NCI-H1930 (cell line): ENCODE measurements at places on chromosomes 7 and 10.

- no peak for DNase-seq
Measured at GRCh38 chr10:64334084-64334483, 812.9 kb downstream of the REEP3 start.

- no peak for DNase-seq
Measured at GRCh38 chr10:103748020-103748419, 107.4 kb downstream of the SH3PXD2A start.

DNA sequence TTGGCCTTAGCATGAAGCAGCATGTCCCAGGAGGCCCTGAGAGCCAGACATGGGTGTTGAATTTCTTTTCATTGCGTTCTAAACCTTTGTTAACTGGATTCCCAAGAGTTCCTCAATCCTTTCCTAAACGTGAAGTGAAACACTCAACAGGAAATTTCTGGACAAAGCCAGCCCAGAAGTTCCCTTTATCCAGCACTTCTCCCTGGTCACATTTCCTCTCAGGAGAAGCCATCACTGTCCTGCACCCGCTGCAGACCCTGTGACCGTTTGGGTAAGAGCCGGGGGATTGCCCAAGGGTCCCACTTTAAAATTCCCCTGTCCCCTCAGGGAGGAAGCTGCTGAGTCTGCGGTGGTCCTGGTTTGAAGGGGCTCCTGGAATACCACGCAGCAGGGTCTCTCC is 88.0 kb upstream of the ZPBP start:
- no peak for DNase-seq

DNA sequence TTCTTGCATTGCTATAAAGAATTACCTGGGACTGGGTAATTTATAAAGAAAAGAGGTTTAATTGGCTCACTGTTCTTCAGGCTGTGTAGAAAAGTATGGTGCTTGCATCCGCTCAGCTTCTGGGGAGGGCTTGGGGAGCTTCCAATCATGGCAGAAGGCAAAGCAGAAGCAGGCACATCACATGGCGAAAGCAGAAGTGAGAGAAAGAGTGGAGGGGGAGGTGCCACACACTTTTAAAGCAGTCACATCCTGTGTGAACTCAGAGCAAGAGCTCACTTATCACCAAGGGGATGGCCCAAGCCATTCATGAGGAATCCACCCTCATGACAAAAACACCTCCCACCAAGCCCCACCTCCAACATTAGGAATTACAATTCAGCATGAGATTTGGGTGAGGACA is 303.5 kb downstream of the OTUD1 start:
- DNase-seq: no peak

DNA sequence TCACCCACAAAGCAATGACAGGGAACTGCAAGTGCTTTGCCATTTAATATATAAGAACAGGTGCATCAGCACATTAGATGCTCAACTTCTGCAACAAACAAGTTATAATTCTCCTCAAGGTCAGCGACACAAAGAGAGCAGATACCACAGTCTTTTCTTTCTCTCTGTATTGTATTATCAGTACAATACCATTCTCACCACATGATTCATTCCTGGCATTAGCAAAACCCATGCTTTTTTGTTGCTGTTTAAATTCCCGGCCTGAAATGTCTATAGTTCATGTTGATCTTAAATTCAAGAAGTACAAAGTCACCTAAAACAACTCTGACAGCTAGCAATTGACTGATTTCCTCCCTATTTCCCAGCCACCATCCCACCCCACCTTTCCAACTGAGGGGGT is 111.8 kb upstream of the FEZF1 start:
- no peak for DNase-seq

DNA sequence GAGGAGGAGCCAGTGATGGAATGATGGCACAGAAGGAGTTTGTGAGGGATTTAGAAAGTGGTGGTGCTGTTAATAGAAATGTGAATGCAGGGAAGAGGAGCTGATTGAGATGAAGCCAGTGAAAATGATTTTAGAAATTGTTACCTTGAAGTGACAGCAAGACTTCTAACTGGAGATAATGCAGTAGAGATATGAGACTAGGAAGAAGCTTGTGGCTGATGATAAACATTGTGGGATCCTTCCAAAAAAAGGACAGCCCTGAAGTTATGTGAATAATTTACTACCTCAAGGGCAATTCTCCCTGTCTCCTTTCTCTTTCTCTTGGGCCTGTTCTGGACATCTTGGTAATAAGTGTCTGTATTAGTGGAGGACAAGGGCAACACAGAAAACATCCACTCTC is 138.6 kb downstream of the LSMEM1 start:
- no peak for DNase-seq

DNA sequence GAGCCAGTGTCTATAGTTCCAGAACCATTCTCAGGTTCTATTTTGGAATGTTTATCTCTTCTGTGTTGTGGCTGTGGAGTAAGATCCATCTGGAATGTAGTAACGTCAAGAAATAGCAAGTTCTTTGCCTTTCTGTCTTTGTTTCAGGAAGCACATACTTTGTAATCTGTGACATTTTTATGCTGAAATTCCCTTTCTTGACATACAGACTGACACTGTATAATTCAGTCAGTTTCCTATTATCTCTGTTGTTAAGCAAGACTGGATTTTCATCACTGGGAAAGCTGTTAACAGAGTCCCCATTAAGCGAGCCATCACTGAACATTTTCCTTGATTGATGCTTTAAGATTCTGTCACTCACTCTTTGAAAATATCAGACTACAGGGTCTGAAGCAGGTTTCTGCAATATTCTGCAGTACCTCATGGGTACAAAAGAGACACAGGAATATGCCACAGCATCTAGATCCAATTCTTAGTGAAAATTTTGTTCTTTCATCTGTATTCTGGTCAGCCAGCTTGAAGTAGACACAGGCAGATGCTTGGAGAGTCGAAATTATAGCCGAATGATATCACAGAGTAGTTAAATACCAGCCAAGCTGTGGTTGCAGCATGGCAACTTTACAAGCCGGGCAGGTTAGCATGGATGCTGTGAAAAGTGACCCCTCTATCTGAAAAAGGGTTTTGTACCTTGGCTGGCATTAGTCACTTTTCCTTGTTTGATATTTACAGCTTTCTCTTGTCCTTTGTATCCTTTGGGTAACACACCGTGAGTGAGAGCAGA is 62.6 kb downstream of the CACNB2 start:
- DNase-seq: no peak

DNA sequence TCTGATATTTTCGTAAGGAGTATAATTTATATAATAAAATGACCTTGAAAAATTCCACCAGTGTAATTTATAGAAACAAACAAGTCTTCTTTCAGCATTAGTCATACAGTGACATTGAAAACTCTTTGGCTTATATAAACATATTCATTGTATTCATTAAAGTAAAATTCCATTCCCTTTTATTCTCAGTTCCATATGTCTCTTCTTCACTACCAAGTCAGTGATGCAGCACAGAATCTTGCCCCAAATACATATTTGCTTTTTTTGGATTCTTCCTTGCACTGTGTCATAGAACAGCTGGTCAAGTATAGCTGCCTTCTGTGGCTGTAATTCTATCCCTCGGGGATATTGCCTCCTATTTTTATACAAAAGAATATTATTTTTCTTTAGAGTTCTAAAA is 884.5 kb upstream of the POT1 start:
- DNase-seq: no peak

- no peak for DNase-seq
Measured at GRCh38 chr10:123518765-123519164, 147.4 kb upstream of the GPR26 start.

DNA sequence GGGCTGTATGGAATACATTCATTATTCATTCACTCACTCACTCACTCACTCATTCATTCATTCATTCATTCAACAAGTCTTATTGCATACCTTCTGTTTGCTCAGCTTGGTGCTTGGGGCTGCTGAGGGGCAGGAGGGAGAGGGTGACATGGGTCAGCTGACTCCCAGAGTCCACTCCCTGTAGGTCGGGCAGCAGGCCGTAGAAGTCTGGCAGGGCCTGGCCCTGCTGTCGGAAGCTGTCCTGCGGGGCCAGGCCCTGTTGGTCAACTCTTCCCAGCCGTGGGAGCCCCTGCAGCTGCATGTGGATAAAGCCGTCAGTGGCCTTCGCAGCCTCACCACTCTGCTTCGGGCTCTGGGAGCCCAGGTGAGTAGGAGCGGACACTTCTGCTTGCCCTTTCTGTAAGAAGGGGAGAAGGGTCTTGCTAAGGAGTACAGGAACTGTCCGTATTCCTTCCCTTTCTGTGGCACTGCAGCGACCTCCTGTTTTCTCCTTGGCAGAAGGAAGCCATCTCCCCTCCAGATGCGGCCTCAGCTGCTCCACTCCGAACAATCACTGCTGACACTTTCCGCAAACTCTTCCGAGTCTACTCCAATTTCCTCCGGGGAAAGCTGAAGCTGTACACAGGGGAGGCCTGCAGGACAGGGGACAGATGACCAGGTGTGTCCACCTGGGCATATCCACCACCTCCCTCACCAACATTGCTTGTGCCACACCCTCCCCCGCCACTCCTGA is 2.4 kb downstream of the EPO start:
- DNase-seq: no peak

GRCh38 chr10:93198401-93199131 is 124.9 kb downstream of the CYP26A1 start:
- no peak for DNase-seq

DNA sequence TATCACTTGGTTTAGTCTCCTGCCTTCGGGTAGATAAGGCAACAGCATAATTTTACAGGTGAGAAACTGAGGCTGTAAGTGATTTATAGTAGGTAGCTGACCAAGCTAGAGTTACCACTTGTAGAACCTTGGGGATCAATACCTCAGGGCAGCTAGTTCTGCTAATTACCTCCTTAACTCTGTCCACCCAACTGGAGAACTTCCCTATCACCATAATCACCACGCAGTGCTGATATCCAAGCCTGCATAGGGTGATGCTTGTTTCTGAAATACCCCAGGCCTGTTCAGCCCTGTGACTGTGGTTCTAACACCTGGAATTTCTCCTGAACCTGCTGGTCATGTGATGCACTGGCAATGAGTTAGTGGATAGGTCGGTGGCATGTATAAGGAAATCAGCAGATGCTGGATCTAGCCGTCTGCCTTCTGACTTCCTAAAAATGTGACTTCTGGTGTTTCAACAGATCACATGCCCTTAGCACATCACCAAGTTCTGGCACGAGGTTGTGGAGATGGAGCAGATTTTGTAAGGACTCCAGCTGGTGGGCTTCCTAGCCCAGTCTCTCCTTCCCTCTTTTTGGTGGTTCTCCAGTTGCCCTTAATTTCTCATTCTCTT is 15.3 kb downstream of the PLAU start:
- DNase-seq: no peak

- no peak for DNase-seq
Measured at GRCh38 chr7:3495530-3495929, 194.5 kb downstream of the SDK1 start.
